ENCODE measurements at places on chromosomes 12 and 14. TPM values are rescaled to one million over a fixed set of nuclear protein-coding genes. Genes with fewer than 3 reads are reported as not detected.

- no peaks in the 10 kb centered on the region for H3K36me3 ChIP-seq
- H3K4me3 ChIP-seq = no peak overlapping the region
- H3K4me1 ChIP-seq = no peaks in the 10 kb centered on the region
- DNase-seq = no peak
Observed at GRCh38 chr12:128387811-128388422, 120.9 kb downstream of the TMEM132C start.

DNA sequence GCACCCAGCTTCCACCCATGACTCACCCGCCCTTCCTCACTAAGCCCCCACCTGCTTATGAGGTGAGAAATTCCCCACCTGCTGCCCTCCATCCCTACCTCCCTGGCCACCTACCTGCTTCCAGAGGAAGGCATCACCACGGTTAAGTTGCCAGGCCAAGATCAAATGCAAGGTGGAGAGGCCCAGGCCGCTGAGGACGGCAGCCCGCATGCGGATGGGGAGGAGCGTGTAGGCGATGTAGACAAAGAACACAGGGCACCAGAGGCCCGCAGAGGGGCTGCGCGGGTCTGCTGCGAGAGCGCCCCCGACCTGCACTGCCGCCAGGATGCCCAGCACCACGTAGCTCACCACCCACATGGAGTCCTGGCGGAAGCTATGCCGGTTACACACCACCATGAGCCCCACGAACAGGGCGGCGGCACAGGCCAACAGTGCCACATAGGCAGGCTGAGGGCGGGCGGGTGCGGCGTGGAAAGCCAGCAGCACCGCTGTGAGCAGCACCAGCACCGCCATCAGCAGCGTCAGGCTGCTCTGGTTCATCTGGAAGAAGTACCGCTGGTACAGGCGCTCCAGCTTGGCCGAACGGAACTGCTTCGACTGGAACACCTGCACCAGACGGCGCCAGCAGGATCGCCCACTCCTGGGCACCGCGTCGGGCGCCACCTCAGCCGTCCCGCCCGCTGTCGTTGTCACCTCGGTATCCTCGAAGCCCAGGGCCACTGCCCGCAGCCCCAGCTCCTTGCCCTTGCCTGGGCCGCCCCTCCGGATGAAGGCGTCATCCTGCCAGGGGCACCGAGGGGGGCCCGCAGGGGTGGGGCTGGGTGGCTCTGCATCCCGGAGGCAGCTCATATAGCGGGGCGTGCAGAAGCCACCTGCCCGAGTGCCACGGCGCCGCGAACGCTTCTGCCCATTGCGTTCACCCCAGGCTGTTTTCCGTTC lies 6.2 kb downstream of the ADCY6 start:
- no peak overlapping the region for H3K4me3 ChIP-seq
- DNase-seq = no peak
- no peaks in the 10 kb centered on the region for H3K4me1 ChIP-seq
- no peak overlapping the region for H3K27ac ChIP-seq
- peaks cover 5% of the 10 kb centered on the region for H3K27me3 ChIP-seq

The SYCP3 gene
- 1.4 TPM for polyA plus RNA-seq

GRCh38 chr12:5923751-5924150 lies 21.3 kb downstream of the ANO2 start:
- H3K27me3 ChIP-seq = peaks cover 2% of the 10 kb centered on the region
- DNase-seq = no peak
- no peak overlapping the region for H3K4me3 ChIP-seq
- no peak overlapping the region for H3K27ac ChIP-seq
- H3K36me3 ChIP-seq = no peaks in the 10 kb centered on the region
- H3K4me1 ChIP-seq = no peaks in the 10 kb centered on the region

GRCh38 chr12:39875721-39876120 lies 230.2 kb downstream of the SLC2A13 start:
- H3K27ac ChIP-seq = no peak overlapping the region
- H3K4me1 ChIP-seq = no peaks in the 10 kb centered on the region
- H3K27me3 ChIP-seq = no peaks in the 10 kb centered on the region
- H3K4me3 ChIP-seq = no peak overlapping the region
- H3K36me3 ChIP-seq = no peaks in the 10 kb centered on the region

The ASB2 gene
- 2.6 TPM for polyA plus RNA-seq

DNA sequence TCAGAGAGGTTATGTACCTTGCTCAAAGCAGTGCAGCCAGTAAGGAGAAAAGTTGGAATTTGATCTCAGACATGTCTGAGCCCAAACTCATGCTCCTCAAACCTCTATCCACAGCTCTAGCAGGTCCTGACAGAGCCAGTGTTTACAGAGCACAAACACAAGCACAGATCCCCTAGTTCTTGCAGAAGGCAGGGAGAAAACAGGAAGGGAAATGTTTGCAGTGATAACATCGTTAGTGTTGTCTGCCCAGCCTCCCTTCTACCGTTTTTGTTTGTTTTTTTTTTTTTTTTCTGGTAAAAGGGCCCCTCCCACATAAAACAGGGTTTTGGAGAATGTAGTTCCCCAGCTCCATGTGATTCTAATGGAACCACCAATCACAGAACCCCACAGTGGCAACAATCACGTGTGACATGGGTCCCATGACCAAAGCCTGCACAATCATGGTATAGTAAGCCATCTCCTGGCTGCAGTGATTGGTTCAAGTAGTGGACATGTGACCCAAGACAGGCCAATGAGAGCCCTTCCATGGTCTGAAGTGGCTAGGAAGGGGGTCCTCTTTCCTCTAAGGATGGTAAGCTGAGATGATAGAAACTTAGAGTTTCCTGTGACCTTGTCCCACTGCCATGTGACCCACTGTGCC lies 513.4 kb downstream of the MED13L start:
- DNase-seq = no peak
- H3K36me3 ChIP-seq = no peaks in the 10 kb centered on the region
- H3K27ac ChIP-seq = no peak overlapping the region
- no peak overlapping the region for H3K4me3 ChIP-seq

The PLBD1 gene
- 6.5 TPM for polyA plus RNA-seq

DNA sequence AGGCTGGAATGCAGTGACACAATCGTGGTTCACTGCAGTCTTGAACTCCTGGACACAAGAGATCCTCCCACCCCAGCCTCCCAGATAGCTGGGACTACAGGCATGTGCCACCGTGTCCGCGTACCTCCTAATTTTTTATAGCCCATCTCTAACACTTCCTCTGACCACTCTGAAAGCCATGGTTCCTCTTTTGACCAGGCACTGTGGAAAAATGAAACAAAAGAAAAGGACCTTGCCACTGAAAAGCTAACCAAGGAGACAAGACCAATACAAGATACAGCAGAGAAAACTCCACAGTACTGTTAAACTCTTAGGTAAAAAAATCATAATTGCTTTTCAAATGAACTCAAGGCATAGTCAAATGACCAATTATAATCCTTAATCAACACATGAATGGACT lies 233.3 kb downstream of the NEDD1 start:
- no peak overlapping the region for H3K4me3 ChIP-seq
- no peak for DNase-seq
- no peaks in the 10 kb centered on the region for H3K36me3 ChIP-seq
- H3K27ac ChIP-seq = no peak overlapping the region
- H3K27me3 ChIP-seq = no peaks in the 10 kb centered on the region

The GALNT8 gene
- polyA plus RNA-seq = 0.30 TPM

GRCh38 chr14:102029956-102030355 lies 56.9 kb downstream of the HSP90AA1 start:
- no peaks in the 10 kb centered on the region for H3K27me3 ChIP-seq
- H3K4me1 ChIP-seq = peaks cover 32% of the 10 kb centered on the region
- peaks cover 86% of the 10 kb centered on the region for H3K36me3 ChIP-seq

DNA sequence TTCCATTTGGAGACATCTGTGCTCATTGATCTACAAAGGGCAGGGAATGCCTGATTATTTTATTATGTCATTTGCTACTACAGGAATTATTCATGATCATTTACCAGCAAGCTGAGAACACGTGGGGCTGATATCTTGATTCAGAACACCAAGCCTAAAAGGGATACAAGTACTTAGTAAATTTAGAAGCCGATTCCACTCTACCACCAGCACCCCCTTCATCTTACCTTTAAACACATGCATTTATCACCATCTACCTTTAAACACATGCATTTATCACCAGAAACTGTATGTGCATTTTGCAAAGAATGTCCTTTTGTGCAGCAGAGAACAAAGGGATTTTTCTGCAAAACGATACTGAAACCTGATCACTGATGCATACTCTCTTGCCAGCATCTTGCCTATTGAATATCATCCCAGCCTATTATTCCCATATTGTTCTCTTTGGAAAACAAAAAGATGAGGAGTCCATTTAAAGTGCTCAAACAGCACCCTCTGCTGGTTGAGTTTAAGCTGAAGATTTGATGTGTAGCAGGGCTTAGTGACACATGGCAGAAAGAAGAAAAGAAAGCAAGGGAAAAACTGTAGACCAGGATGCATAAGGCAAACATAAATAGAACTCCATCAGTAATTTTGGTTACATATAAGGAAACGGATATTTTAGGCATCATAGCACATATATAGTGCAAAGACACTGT lies 132.6 kb upstream of the PLEKHG7 start:
- H3K27ac ChIP-seq = no peak overlapping the region
- H3K4me3 ChIP-seq = no peak overlapping the region
- H3K27me3 ChIP-seq = no peaks in the 10 kb centered on the region
- peak; percentile 90 for DNase-seq
- no peaks in the 10 kb centered on the region for H3K36me3 ChIP-seq
- peaks cover 6% of the 10 kb centered on the region for H3K4me1 ChIP-seq

DNA sequence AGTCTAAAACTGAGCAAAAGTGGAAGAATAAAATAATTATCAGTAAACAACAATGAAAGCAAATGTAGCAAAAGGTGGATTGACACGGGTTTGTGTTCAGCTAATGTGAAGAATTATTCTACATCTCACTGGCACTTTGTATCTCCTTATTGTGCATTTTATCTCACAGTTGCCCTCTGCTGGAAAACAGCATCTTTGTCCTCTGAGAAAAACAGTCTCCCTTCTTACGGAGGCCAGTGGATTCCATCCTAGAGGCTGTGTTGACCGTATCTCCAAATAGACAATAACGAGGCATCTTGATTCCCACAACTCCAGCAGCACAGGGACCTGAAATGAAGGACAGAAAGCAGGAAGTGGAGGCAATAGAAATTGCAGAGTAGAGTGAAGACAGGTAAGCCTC lies 51.3 kb upstream of the PLBD1 start:
- DNase-seq = no peak
- H3K36me3 ChIP-seq = no peaks in the 10 kb centered on the region
- H3K4me3 ChIP-seq = no peak overlapping the region

DNA sequence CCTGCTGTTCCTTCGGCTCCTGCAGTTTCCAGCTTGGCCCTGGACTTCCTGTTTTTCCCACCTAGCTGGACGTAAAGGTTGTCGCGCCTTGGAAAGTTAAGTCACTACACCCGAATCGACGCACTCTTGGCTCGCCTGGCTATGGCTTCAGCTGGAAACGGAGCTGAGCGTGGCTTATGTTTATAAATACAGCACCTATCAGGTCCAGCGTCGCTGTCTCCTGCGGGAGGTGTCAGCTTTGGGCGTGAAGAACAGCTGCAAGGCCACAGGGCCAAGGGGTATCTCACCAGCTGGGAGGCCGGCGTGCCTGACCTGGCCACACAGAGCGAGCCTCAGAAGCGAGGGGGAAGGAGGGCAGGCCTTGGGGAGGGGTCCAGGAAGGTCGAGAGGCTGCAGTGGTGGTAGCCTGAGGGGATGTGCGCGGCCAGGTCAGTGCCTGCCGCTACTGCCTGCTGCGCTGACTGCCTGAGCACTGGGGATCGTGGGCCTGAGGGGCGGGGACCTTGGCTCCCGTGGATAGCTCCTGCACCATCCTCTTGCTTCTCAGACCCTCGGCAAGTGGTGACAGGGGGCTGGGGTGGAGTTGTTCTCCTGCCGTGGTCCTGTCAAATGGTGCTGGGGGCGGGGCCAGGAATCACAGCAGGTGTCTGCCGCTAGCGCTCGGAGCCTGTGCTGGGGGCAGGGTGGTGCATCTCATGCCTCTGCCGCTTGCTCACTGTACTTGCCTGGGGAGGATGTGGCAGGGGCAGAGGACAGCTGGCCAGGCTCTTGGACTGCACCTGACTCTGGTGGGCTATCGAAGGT lies 12.5 kb downstream of the PACS2 start:
- no peaks in the 10 kb centered on the region for H3K27me3 ChIP-seq
- peaks cover 3% of the 10 kb centered on the region for H3K36me3 ChIP-seq
- DNase-seq = no peak
- no peak overlapping the region for H3K27ac ChIP-seq

- H3K4me1 ChIP-seq = no peaks in the 10 kb centered on the region
- H3K36me3 ChIP-seq = no peaks in the 10 kb centered on the region
- H3K27ac ChIP-seq = no peak overlapping the region
- no peak overlapping the region for H3K4me3 ChIP-seq
- H3K27me3 ChIP-seq = no peaks in the 10 kb centered on the region
- no peak for DNase-seq
Observed at GRCh38 chr14:34251662-34252061, 210.4 kb downstream of the SPTSSA start.

The FOXA1 gene
- polyA plus RNA-seq = 0.11 TPM

DNA sequence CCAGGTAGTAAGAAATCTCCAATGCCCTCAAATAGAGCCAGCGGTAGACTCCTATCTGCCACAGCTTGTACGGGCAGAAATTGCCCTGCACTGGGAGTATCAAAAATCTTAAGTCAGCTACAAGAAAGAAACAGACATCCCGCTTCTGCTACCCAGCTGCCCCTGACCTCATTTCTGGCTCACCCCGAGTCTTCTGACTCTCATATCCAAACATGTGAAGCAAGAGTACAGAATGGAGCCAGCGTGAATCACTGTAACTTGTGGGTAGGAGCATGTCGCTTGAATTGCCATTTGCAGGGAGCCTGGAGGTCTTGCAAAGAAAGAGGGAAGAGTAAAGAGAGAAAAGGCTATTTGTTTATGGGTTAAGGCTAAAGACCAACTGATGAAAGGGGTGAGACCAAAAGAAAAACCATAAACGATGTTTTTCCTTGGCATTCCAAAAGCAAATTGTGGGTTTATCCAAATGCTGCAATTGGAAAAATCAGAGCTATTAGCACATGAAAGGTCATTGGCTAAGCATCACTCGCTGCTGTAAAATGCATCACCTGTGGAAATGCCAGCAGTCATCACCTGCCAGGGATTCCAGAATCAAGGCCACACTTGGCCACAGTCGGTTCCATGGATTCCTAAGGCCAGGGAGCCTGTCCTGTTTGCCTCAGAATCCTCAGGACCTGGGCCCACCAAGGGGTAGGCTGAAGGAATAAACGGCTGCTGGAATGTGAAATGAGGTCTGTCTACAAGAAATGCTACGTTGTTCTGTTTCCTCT lies 86.6 kb downstream of the FOXN3 start:
- H3K4me1 ChIP-seq = peaks cover 15% of the 10 kb centered on the region
- no peak for DNase-seq
- no peaks in the 10 kb centered on the region for H3K27me3 ChIP-seq
- peaks cover 4% of the 10 kb centered on the region for H3K36me3 ChIP-seq
- H3K4me3 ChIP-seq = no peak overlapping the region
- H3K27ac ChIP-seq = no peak overlapping the region

DNA sequence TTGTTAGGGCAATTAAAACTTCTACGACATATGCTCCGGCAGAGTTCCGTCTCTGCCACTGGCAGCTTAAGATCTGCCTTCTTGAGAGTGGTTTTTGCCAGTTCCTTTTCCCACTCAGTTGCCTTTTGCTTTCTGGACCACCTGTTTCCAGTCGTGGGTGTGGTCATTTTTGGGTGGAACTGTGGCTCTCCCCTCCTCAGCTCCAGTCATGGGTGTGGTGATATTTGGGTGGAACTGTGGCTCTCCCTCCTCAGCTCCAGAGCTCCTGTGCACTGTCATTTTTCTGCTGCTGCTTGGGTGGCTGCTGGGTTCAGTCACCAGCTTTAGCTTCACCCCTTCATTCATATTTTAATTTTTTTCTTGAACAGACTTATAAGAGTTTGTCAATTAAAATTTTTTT lies 25.3 kb downstream of the WDR20 start:
- no peaks in the 10 kb centered on the region for H3K4me1 ChIP-seq
- H3K36me3 ChIP-seq = peaks cover 9% of the 10 kb centered on the region
- DNase-seq = no peak
- H3K27me3 ChIP-seq = no peaks in the 10 kb centered on the region

The C14orf132 gene
- 4.3 TPM for polyA plus RNA-seq

The ADAM20 gene
- 0.11 TPM for polyA plus RNA-seq
